ENCODE measurements at places on chromosomes 4 and X. TPM values are rescaled to one million over a fixed set of nuclear protein-coding genes. Genes with fewer than 3 reads are reported as not detected.

- no peak for DNase-seq
Observed at GRCh38 chr4:5547651-5548249, 160.6 kb downstream of the EVC2 start.

The DNAAF6 gene
- not detected for total RNA-seq

The ARHGAP36 gene
- not detected for total RNA-seq

The MAGEC1 gene
- total RNA-seq: not detected

- peak; percentile 47 for DNase-seq
Observed at GRCh38 chr4:142265536-142265935, 580.6 kb downstream of the INPP4B start.

The EFHC2 gene
- total RNA-seq: not detected

The GPC4 gene
- total RNA-seq: not detected

DNA sequence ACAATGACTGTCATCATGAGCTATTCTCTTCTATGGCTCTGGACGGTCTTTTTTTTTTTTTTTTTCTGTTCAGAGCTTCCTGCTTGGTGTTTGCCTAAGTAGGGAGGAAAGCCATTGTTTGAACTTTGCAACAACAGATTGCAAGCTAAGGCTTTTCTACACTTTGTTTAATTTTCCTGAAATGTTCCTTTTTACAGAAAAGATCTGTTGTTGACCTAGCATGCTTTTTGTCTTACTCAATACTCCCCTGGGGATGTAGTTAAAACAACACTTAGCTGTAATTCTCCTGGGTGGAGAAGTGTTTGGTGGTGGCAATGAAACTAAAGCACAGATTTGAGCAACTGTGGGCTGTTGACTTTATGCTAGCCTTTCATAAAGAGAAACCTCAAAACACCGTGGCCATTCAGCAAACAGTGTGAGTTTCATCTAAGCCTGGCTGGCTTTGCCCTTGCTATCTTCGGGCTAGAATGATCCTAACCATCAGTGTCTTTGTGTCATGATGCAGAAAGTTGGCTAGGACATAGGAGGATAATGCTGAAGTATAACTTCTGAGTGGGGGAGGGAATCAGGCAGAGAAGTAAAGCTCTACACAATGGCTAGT lies 110.5 kb downstream of the ANXA3 start:
- DNase-seq: no peak

DNA sequence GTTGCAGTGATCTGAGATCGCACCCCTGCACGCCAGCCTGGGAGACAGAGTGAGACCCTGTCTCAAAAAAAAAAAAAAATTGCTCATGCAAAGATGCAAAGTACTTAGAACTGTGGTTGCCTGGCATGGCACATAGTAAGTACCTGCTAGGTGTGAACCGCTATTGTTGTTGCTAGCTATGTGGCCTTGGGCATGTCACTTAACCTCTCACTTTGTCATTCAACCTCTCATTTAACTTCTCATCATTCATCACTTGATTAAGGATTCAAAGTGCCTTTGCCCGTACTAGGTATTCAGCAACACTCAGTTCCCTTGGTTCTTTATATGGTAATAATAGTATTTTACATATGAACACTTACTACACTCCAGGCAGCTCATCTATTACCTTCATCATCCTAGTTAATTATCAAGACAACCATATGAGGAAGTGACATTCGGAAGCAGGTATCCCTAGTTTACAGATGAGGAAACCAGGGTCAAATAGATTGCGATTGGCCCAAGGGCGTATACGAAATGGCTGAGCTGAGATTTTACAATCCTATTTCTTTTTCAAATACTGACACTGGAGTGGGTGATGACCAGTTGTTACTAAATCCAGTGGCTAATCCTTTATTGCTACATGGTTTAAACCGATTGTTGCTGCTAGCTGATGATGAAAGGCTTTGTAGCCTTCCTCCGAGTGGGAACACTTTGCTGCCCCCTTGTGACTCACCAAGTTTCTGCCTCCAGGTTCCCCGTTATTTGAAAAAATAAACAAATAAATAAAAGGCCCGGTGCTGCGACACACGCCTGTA lies 28.8 kb upstream of the SOWAHD start:
- peak; percentile 58 for DNase-seq

All from HFFc6 (cell line).